ENCODE measurements at places on chromosomes 13 and 19. TPM values are rescaled to one million over a fixed set of nuclear protein-coding genes. Genes with fewer than 3 reads are reported as not detected.

Gene EDDM13
- not detected for total RNA-seq

Gene LRG1
- 14.7 TPM for total RNA-seq

Gene SMAD9
- 5.3 TPM for total RNA-seq

DNA sequence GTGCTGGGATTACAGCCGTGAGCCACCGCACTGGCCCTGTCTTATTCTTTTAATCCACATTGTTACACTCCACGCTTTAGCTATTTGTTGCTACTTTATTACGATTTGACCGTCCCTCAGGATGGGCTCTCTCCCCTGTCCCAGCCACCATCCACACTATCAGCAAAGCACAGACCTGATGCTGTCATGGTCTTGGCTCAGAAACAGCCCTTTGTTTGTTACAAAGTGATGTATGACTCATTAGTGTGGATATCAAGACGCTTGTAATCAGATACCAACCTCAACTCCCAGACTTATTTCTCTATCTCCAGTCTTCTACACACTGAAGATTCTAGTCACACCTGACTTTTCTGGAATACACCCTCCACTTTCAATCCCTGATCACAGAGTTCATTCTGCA, 84.6 kb upstream of the FREM2 start:
- no peak for DNase-seq

- no peak for DNase-seq
These were observed 27.1 kb downstream of the MEGF8 start for GRCh38 chr19:42352301-42353259.

DNA sequence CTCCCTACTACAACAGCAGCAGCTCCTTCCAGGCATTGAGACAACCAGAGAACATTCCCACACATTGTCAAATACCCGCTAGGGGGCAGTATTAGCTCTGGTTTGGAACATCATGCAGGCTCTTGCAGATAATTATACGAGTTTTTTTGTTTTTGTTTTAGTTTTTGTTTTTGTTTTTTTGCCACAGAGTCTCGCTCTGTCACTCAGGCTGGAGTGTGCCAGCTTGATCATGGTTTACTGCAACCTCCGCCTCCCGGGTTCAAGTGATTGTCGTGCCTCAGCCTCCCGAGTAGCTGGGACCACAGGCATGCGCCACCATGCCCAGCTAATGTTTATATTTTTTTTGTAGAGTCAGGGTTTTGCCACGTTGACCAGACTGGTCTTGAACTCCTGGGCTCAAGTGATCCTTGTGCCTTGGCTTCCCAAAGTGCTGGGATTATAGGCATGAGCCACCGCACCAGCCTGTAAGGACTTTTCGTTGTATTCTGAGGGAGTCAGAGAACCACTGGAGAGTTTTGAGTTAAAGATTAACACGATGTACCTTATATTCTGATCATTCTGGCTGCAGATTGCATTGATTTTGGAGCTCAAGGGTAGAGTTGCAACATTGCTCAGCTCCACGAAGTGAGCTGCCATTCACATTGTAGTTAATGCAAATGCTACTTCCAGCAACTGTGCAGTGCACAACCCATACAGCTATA, 41.7 kb upstream of the CEACAM20 start:
- DNase-seq = peak; percentile 50

DNA sequence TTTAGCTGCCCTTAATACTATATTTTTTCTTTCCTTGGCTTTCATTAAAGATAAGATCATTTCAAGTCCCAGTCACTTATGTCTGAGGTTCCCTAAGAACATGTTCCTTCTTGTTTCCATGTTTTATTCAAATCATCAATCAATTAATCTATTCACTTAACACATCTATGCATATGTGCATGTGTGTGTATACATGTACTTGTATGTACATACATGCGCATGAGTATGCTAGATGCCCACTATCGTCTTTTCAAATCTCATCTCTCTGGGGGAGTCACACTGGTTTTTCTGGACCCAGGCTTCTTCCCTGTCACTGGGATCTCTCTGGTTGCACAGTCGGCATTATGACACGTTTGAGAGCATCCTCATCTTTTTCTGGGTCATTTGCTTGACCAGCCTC, 108.9 kb downstream of the ZNF536 start:
- no peak for DNase-seq
